RPMI7951 (cell line): ENCODE measurements at places on chromosomes 1 and 21. TPM values are rescaled to one million over a fixed set of nuclear protein-coding genes. Genes with fewer than 3 reads are reported as not detected.

Gene NOS1AP
- total RNA-seq: not detected in 2 replicates

Gene KRTAP12-1
- not detected in 2 replicates for total RNA-seq

Gene CRNN
- not detected in 2 replicates for total RNA-seq

Gene PLCH2
- total RNA-seq: 0.12 and 0.29 TPM in 2 replicates

Gene S100A7
- total RNA-seq: not detected in 2 replicates

Gene CD244
- not detected in 2 replicates for total RNA-seq

Gene FAM167B
- 0.49 TPM in 1 of 2 replicates, not detected in the other for total RNA-seq

DNA sequence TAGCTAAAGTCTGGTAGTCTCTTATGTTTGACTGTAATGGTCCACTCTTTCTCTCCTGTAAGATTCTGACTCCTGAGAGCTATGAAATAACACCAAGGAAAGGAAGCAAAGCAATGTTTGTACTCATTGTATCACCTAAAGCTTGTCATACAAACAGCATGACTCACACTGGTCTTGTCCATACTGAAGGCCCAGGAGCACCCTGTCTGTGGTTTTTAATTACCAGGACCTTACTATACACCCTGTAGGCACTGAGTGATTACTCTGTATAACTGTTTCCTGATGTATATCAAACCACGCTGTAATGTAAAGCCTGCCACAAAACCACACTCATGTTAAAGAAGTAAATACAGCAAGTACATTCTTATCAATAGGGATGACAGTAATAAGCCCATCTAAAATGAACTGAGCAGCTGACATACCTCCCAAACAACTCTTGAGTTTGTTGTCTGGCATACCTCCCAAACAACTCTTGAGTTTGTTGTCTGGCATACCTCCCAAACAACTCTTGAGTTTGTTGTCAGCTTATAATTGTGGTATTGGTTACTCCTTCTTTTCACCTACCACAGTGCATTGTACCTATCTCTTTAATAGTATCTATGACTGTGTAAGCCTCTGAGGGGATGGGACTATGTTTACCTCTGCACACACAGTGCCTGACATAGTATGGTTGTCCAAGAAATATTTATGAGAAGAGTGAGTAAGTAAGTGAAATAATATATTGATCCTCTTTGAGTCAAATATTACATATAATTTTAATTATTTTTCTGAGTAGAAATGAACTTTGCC lies 11.6 kb upstream of the TNFSF18 start:
- peak; percentile 91 for DNase-seq

DNA sequence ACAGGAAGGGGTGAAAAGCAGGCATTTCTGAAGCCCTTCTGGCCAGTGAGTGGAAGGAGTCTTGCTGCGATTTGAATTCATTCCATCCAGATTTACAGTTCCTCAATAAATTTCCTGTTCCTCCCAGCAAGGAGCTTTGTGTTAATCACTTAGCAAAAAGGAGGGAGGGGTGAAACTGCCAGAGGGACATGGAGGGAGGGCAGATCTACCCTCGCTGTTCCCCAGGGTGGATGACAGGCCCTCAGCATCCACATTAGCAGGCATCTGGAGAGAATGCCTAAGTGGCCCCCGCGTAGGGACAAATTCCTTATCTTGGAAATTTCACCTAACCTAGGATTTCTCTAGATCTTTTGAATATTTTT lies 1.2 kb downstream of the ETV3 start:
- DNase-seq: peak; percentile 23

GRCh38 chr1:180237869-180238476 lies 7.9 kb downstream of the LHX4 start:
- no peak for DNase-seq

- DNase-seq: peak; percentile 36
These were observed 104.8 kb downstream of the SLC45A1 start for GRCh38 chr1:8422510-8423268.

GRCh38 chr1:74368335-74368734 lies 133.1 kb downstream of the TNNI3K start:
- no peak for DNase-seq

DNA sequence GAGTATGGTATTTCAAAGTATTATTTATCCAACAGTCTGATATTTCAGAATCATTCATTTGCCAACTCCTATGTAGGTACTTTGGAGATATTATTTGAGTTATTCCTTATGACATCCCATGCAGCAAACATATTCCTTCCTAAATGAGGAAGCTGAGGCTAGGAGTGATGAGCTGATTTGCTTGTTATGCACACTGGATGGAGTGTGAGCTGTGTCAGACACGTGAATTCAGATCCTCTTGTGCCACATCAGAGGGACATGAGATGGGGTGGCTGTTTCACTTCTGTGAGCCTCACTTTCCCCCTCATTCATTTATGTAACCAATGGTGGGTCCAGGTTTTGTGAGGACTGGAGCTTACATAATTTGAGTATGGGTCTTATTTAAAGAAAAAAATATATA lies 215.9 kb downstream of the DISC1 start:
- DNase-seq: no peak

DNA sequence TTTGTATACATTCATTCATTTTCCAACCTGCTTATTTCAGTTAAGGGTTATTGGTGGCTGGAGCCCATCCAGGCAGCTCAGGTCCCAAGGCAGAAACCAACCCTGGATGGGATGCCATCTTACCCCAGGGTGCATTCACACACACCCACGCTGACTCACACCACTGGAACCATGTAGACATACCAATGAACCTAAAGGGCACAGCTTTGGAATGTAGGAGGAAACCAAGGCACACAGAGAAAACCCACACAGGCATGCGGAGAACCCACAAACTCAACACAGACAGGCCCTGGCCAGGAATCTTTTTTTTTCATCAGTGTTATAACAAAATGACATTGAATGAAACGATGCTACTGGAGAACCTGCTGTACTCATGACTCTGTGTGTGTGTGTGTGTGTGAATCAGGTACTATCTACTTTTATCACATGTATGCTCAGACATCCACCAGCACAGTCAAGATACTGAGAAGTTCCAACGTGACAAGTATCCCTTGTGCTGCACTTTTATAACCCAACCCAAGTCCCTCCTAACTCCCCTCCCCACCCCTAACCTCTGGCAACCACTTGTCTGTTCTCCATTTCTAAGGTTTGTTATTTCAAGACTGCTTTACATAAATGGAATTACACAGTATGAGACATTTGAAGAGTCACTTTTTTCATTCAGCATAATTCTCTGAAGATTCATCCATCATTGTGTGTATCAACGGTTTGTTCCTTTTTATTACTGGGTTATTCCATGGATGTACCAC lies 286.8 kb upstream of the PLD5 start:
- DNase-seq: peak; percentile 79

- no peak for DNase-seq
These were observed 53.0 kb downstream of the SLC45A1 start for GRCh38 chr1:8370905-8371315.

GRCh38 chr1:185921636-185922035 lies 187.4 kb downstream of the HMCN1 start:
- no peak for DNase-seq

GRCh38 chr1:113617438-113618141 lies 141.7 kb downstream of the PHTF1 start:
- DNase-seq: peak; percentile 16

DNA sequence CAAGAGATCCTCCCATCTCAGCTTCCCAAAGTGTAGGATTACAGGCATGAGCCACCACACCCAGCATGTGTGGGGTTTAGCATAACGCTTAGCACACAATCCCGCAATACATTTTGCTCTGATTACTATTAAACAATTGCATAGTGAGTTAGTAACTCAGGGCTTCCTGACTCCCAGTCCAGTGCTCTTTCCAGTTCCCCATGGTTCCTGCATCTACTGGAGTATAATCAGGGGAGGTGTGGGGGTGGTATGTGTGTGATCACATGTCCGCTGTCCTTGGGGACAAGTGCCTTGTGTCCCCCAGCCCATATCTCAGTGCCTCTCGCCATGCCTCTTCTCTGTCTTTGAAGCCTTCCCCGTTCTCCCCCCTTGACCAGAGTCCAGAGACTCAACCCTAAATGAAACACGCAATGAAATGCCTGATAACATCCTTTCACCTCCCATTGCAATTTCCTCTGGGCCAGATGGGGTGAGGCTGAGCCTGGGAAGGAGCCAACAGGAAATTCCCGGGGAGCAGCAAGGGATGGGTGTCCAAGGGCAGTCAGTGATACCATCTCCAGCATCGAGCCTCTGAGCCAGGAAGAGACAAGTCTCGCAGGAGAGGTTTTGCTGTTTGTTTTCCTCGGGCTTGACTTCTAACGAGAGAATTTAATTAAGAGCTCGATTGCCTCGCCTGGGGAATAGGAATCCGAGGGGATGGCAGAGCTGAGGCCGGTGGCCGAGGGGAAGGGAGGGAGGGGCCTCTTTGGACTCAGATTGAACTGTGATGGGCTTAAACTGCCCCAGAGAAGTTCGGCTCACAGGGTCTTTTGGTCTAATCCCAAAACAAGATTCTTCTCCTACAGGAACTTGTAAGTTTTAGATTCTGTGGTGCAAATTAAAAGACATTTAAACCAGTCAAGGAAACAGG lies 7.7 kb upstream of the HTR1D start:
- DNase-seq: peak; percentile 82

- DNase-seq: no peak
These were observed 237.5 kb downstream of the TGFB2 start for GRCh38 chr1:218582646-218583045.

DNA sequence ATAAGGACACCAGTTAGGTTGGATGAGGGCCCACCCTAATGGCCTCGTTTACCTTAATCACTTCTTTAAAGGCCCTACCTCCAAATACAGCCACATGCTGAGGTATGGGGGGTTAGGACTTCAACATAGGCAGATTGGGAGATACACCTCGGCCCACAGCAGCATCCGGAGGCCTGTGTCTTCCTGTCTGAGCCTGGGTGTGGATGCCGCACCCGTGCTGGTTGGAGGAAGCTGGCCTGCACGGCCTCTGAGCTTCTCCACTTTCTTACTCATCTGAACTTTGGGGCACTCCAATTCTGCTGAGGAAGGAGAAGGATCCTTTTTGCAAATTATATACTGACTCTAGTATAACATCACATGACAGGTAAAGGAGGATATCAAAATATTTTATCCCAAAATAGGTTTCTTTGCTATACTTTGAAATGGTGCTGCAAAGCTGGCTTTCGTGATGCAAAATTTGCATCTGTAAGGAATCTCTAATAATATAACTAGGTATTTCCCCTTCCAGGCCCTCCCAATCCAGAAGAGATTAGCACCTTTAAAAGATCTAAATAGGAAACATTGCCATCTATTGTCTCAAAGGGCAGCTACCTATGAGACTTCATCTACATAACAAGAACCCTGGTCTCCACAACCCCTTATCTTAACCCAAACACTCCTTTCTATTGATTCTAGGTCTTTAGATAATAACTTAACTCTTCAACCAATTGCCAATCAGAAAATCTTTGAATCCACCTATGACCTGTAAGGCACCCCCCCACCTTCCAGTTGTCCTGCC lies 247.6 kb downstream of the KCNJ6 start:
- no peak for DNase-seq

DNA sequence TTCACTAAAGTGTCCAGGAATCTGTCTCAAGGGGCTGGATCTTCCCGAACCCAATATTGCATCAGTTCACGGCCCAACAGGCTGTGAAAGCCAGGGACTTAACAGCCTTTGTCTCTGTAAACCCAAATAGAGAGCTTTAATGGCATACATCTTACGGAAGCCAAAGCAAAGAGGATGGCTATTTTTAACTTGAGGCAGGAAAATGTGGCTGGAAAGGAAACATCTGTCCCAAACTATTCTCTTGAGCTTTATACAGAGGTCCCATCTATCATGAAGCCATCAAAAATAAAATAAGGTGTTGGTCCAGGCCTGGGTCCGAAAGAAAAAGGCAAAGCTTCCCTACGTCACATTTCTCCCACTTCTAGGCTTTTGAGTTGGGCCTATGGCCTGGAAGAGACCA lies 7.7 kb upstream of the CD34 start:
- DNase-seq: no peak

GRCh38 chr1:222761083-222761482 lies 24.1 kb downstream of the FAM177B start:
- DNase-seq: no peak

GRCh38 chr21:46112725-46113215 lies 14.9 kb downstream of the COL6A2 start:
- no peak for DNase-seq

DNA sequence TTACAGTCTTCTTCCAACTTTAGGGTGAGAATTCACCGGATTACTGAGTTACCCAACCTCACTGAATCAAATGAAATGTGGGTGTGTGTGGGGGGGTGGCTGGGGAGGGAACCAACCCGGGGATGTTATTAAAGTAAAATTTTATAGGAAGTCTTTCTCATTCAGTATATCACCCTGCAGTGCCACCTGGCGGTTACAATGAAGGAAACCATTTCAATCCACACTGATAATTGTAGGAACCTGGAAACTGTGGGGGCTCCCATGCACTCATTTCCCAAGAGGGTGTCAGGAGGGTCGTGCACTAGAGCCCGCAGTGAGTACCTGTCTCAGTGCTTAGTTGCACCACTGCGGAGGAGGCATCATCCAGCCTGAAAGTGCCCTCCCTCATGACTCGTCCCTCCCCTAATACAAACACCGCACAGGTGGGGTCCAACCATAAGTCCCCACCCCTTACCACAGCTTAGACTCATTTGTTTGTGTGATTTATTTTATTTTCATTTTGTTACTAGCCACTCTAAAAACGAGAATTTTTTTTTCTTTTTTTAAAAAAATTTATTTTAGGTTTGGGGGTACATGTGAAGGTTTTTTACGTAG lies 29.1 kb upstream of the IGSF5 start:
- DNase-seq: peak; percentile 41

GRCh38 chr21:42557420-42557819 lies 43.8 kb downstream of the SLC37A1 start:
- DNase-seq: no peak

DNA sequence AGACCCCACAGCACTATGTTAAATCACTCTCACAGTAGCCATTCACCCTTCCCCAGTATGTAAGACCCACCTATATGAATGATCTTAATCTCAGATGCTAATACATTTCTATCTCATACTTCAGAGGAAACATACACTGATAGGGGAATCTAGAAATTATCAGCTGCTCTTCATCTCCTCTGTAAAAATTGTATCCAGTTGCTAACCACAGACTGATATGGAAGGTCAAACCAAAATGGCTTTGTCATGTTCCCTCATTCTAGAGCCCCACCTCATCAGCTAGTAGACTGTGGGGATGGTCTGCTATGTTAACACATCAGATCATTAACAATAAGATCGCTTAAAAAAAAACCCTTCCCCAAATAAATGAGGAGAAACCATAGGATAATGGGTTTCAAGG lies 71.7 kb downstream of the UBR4 start:
- DNase-seq: no peak
